ENCODE measurements at places on chromosomes 12 and 14. TPM values are rescaled to one million over a fixed set of nuclear protein-coding genes. Genes with fewer than 3 reads are reported as not detected.

- DNase-seq, result no peak
These were observed 240.6 kb downstream of the CPNE8 start for GRCh38 chr12:38664661-38665269.

DNA sequence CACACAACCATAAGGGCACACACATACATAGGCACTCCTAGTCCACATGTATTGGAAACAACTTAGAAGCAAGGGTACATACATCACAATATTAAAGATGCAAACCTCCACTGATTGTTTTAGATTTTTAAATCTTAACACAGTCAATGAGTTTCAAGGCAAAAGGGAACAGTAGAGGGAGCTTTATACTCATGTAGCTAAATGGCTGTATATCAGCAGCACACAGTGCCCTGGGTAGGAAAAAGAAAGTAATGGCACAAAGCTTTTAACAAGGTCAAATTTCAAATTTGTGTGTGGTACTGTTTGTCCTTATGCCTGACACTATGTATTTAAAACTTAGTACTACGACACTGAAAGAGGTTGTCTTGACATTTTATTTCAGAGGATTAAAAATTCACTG is 262.0 kb downstream of the MED13L start:
- DNase-seq, result no peak

GRCh38 chr12:119068129-119068856 is 87.0 kb downstream of the SRRM4 start:
- DNase-seq, result no peak

GRCh38 chr12:26121323-26122060 is 3.3 kb downstream of the BHLHE41 start:
- no peak for DNase-seq

DNA sequence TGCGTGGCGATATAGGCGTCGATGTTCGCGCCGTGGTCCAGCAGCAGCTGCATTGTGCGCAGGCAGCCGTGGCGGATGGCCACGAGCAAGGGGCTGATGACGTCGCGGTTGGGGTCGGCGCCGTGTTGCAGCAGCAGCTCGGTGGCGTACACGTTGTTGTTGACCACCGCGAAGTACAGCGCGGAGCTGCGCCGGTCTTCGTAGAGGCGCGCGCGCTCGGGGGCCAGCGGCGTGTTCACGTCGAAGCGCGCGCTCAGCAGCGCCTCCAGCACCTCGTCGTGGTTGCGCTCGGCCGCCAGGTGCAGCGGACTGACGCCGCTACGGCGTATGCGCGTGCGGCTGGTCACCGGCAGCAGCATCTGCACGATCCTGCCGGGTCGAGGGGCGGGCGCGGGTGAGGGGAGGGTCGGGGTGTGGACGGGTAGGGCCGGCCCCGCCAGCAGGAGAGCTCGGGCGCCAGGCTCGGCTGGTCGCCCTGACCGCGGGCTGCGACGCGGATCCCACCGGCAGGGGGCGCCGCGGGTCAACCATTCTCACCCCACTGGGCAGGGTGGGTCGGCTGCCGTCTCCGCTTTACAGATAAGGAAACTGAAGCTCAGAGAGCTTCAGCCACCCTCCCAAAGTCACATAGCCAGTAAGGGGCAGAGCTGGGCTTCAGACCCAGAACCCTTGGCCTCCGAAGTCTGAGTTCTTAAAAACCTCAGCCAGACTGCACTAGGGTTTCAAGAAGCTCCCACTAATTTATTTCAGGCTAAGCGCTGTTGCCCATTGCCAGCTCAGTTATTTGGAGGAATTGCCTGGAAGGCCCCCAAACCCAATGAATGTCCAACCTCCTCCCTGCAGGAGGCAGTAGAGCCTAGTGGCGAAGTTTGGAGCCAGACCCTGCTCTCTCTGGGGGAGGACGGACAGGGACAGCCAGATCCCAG is 12.4 kb downstream of the FAM181A start:
- peak; percentile 85 for DNase-seq

DNA sequence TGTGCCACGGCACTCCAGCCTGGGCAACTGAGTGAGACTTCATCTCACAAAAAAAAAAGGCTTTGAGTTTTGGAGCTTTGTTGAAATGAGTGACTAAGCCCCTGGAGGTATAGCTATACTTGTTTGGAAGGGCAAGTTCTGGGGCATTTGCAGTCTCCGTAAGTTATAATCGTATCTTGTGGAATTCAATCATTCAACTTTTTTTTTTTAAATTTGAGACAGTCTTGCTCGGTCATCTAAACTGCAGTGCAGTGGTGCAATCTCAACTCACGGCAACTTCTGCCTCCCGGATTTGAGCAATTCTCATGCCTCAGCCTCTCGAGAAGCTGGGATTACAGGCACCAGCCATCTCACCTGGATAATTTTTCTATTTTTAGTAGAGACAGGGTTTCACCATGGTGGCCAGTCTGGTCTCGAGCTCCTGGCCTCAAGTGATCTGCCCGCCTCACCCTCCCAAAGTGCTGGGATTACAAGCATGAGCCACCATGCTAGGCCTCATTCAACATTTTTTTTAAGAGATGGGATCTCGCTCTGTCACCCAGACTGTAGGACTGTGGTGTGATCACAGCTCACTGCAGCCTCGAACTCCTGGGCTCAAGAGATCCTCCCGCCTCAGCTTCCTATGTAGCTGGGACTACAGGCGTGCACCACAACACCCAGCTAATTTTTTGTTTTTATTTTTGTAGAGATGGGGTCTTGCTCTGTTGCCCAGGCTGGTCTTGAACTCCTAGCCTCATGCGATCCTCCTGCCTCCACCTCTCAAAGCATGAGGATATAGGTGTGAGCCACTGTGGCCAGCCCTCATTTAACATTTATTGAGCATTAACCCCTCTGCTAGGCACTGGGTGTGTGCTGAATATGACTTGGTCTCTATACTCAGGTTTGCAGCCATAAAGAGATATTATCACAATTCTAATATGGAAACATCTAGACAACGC is 133.7 kb upstream of the MAP1LC3B2 start:
- no peak for DNase-seq

DNA sequence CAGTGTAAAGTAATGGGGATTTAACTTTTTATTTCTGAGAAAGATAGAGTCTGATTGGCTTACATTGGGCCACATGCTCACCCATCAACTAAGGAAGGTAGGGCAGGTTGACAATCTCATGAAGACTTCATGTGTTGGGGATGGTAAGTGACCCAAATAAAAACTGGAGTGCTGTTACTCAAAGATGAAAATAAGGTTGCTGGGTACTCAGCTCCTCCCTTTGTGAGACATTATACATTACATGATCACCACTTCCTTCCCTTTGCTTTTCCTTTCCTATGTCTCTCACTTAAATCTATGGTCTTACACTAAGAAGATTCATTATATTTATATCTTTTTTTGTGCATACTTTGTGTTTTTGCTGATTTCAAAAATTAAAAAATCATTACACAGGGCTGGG is 224.0 kb upstream of the PLXNC1 start:
- DNase-seq, result no peak

DNA sequence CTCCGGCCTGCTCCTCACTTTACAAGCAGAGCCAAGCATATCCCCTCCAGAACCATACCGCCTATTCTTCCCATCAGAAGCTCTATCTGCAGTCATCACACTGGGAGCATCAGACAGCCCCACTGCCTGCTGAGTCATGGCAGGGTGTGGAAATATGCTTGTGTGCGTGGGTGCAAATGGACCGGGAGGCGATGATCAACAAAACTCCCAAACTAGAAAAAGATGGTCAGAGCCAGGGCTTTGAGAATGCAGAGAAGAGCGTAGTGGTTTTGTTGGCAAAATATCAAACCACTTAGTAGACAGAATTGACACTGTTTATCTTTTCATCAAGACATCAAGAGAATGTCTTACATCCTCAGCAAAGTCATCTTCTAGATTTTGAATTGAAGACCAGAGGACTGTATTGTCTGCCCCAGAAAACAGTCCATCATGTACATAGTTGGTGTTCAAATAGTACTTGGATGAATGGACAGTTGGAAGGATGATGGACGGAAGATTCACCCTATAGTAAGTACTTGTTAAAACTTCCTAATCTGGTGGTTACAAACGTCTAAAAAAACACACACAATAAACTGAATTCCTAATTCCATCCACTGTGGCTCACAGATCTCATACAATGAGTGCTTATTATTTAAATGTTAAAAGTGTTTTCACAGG is 54.9 kb downstream of the VWF start:
- DNase-seq, result no peak

DNA sequence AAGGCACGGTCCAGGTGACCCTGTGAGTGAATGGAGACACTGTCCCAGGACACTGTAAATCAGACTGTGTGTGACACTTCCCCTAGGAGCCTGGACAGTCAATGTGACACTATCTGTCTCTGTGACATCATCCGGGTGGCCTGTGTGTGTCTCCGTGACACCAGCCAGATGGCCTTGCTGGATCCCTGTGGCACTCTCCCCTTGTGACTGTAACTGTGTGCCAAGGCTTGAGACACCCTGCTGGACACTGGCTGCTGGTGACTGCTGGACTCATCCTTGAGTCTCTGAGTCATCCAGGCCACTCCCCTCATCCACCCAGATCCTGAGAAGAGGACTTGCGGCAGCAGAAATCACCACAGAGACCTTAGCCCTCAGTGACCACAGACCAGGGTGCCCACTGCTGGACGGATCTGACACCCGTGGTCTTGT is 51.6 kb downstream of the MVK start:
- DNase-seq, result no peak

- no peak for DNase-seq
These were observed 630.8 kb downstream of the AACS start for GRCh38 chr12:125696054-125696453.

DNA sequence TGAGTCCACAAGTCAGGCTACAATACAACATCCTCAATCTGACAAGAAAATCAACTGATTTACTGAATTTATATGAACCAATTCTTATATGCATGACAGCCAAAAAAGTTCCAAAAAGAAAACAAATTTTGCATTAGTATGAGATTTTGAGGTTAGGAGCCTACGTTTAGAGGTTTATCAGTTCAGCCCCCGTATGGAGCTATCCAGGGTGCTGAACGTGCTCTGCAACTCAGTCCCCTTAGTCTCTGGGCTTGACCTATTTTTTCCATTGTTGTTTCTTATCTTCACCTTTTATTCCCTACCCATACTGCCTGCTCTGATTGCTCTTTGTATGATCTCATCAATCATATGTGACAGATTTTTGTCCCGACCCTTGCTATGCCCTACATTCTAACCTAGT is 693.0 kb downstream of the NRXN3 start:
- DNase-seq, result no peak

DNA sequence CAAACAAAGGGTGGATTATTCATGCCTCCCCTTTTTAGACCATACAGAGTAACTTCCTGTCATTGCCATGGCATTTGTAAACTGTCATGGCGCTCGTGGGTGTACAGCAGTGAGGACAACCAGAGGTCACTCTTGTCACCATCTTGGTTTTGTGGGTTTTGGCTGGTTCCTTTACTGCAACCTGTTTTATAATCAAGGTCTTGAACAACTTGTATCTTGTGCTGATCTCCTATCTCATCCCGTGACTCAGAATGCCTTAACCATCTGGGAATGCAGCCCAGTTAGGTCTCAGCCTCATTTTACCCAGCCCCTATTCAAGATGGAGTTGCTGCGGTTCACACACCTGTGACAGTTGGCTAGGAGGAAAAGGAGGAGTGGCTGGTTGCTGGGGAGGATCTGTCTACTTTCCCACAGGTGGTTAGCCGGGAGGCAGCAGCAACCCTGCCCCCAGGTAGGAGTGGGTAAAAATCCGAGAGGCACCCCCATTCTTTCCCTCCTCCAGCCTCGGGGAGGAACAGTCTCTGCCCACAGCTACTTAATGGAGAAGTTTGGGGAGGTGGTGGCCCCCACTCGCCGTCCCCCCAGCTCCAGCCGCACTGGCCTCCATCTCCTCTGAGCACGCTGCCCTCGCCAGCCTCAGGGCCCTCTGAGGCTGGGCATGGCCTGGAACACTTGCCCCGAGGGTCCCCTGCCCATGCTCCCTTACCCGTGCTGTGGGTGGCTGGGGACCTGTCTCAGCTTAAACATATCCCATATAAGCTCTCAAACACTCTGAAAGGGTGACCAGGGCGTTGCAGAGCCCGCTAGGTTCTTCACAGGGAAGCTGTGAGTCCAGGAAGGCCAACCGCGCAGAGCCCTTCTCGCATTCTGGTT is 41.7 kb downstream of the SMIM41 start:
- DNase-seq, result no peak

DNA sequence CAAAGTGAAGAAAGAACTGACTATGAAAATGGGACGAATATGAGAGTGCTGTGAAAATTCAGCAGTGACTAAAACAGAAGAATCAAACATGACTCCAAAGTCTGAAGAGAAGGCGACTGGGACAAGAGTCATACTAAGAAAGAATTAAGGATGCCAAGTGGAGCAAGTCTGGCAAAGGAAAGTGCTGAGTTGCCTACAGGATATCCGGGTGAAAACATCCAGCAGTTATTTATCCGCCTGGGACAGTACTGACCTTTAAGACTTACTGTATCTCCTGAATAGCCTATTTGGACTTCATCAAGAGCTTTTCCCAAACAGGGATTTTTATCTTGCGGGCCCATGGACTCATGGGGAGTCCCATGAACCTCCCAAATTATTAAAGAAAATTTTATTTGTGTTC is 41.1 kb downstream of the KICS2 start:
- no peak for DNase-seq

GRCh38 chr14:41350476-41350875 is 256.2 kb upstream of the LRFN5 start:
- no peak for DNase-seq

DNA sequence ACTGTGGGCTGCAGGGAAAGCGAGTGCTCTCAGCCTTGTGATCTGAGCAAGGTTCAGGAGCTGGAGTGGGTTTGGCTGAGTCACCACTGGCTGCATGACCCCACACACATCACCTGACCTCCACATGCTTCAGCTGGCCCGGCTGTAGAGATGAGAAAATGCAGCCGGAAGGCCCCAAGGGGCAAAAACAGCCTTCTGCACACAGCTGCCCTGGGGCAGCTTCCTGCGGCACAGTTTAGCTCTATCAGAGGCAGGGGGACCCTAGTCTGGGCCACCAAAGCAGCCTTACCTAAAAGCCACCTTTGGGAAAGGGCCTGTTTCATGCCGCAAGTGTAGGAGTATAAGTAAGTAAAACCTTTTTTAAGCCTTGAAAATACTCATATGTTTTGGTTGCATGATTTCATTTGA is 123.3 kb downstream of the SSPN start:
- peak; percentile 79 for DNase-seq

Gene PRPH
- 0.38 TPM for total RNA-seq

Gene ATL1
- total RNA-seq, result 1.5 TPM

Gene ARHGAP5
- 253 TPM for total RNA-seq

Gene TAS2R14
- 1.3 TPM for total RNA-seq

Gene C12orf60
- 2.5 TPM for total RNA-seq

Gene CELA1
- total RNA-seq, result not detected

Gene NTN4
- total RNA-seq, result 77.8 TPM

Gene TAS2R43
- 0.32 TPM for total RNA-seq

Gene SIX6
- total RNA-seq, result not detected

All from cardiac septum (tissue), 1 donor.